Subcutaneous preadipocyte (primary cell): ENCODE measurements at places on chromosomes 3 and 15. TPM values are rescaled to one million over a fixed set of nuclear protein-coding genes. Genes with fewer than 3 reads are reported as not detected.

Gene TMEM108
- under 0.01 TPM in 1 of 2 replicates, not detected in the other for total RNA-seq

Gene UNC13C
- not detected in 2 replicates for total RNA-seq

Gene CCR8
- total RNA-seq, result not detected in 2 replicates

Gene TTLL13
- total RNA-seq, result under 0.01 TPM in 1 of 2 replicates, not detected in the other

Gene CPNE9
- total RNA-seq, result not detected in 2 replicates

Gene QTRT2
- total RNA-seq, result 16.2 and 27.6 TPM in 2 replicates

Gene ACKR4
- total RNA-seq, result 2.5 and 8.1 TPM in 2 replicates

Gene AMT
- total RNA-seq, result 0.39 and 0.73 TPM in 2 replicates

Gene ARGFX
- total RNA-seq, result not detected in 2 replicates

Gene HIGD2B
- total RNA-seq, result not detected in 2 replicates

Gene STRIT1
- not detected in 2 replicates for total RNA-seq

Gene MESP2
- total RNA-seq, result 0.78 and 1.1 TPM in 2 replicates

Gene ATP8B4
- total RNA-seq, result 1.4 and 2.6 TPM in 2 replicates

Gene CASR
- under 0.01 TPM in 1 of 2 replicates, not detected in the other for total RNA-seq

Gene GPR149
- not detected in 2 replicates for total RNA-seq

Gene GREM1
- total RNA-seq, result 0.37 and 2.2 TPM in 2 replicates

Gene KNG1
- not detected in 2 replicates for total RNA-seq

Gene CNTN4
- not detected in 2 replicates for total RNA-seq

Gene C3orf20
- total RNA-seq, result not detected in 2 replicates

Gene FBN1
- total RNA-seq, result 954 and 1,082 TPM in 2 replicates

Gene PLSCR4
- total RNA-seq, result 9.4 and 11.0 TPM in 2 replicates

Gene RCN2
- 34.2 and 47.3 TPM in 2 replicates for total RNA-seq

Gene CHP1
- 94.8 and 110 TPM in 2 replicates for total RNA-seq

Gene RHOA
- total RNA-seq, result 535 and 567 TPM in 2 replicates

Gene CPLX3
- total RNA-seq, result not detected in 2 replicates
